Smooth muscle cell of the coronary artery (primary cell): ENCODE measurements at places on chromosomes 2 and 18. TPM values are rescaled to one million over a fixed set of nuclear protein-coding genes. Genes with fewer than 3 reads are reported as not detected.

CLHC1 gene
- total RNA-seq: 5.6 and 12.1 TPM in 2 replicates

LOXL3 gene
- total RNA-seq: 25.5 and 62.8 TPM in 2 replicates

DNAJC5G gene
- total RNA-seq: not detected in 2 replicates

CYP27C1 gene
- total RNA-seq: 0.08 TPM in 1 of 2 replicates, not detected in the other

TGFA gene
- total RNA-seq: 1.7 TPM in 1 of 2 replicates, not detected in the other

SPATA3 gene
- total RNA-seq: not detected in 2 replicates

EIF4E2 gene
- total RNA-seq: 165 and 166 TPM in 2 replicates

BMP10 gene
- total RNA-seq: not detected in 2 replicates

SH2D6 gene
- 0.23 TPM in 1 of 2 replicates, not detected in the other for total RNA-seq

ELOA2 gene
- total RNA-seq: not detected in 2 replicates

AQP12A gene
- total RNA-seq: not detected in 2 replicates

LRP2 gene
- not detected in 2 replicates for total RNA-seq

BCL2 gene
- 0.60 and 7.3 TPM in 2 replicates for total RNA-seq

ABCG5 gene
- total RNA-seq: not detected in 2 replicates

SERPINB13 gene
- not detected in 2 replicates for total RNA-seq

ACVR1C gene
- total RNA-seq: 0.08 and 0.59 TPM in 2 replicates

MRO gene
- not detected in 2 replicates for total RNA-seq

EFR3B gene
- total RNA-seq: 1.1 and 3.0 TPM in 2 replicates

HOXD4 gene
- total RNA-seq: 0.08 TPM in 1 of 2 replicates, not detected in the other

RAB6C gene
- not detected in 2 replicates for total RNA-seq
